Activated CD8-positive, alpha-beta memory T cell treated with anti-CD3 and anti-CD28 coated beads for 1 hour (primary cell): ENCODE measurements at places on chromosomes 5 and 9.

DNA sequence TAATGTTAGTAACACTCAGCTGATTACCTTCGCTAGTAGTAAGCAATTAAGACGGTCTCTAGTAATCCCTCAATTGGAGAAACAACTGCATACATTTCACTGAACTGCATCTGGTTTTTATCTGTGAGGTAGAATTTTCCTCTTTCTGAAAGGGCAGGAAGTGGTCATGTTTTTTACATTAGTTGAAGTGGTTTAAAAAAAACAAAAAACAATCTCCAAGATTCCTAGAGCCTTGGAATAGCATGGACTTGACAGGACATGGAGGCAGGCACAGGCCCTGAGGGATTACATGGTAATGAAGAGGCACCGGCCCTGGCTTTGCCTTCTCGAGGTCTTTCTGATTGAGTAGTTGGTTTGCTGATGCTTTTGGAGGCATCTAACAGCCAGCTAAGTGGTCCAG lies 25.8 kb downstream of the THBS4 start:
- DNase-seq = no peak

GRCh38 chr5:7745882-7746610 lies 104.9 kb downstream of the CFAP90 start:
- DNase-seq = no peak

- no peak for DNase-seq
Measured at GRCh38 chr5:133824661-133825254, 143.7 kb downstream of the C5orf15 start.

- DNase-seq = no peak
Measured at GRCh38 chr5:180467989-180468731, 26.0 kb upstream of the CNOT6 start.

GRCh38 chr9:89576404-89576839 lies 28.4 kb upstream of the GADD45G start:
- no peak for DNase-seq

- no peak for DNase-seq
Measured at GRCh38 chr5:13780081-13780480, 164.4 kb downstream of the DNAH5 start.

- DNase-seq = no peak
Measured at GRCh38 chr5:138752341-138752950, 779 bp upstream of the CTNNA1 start.

DNA sequence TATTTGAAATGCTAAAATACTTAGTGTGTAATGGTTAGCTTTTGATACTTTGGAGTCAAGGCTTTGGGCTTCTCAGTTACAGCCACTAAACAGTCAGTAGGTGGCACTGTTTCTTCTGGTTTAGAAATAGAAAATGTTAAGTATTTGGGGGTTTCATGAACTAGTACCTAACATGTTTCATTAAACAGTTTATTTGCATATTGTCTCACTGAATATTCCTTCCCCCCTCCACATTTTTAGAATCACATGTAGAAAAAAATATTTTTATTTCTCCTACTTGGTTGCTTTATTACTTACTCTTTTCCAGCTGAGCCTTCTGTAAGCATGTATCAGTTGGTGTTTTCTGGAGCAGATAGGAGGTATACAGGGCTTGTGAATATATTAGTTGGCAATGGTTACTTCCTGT lies 48.0 kb downstream of the IPO11 start:
- no peak for DNase-seq

GRCh38 chr5:173823721-173824567 lies 64.2 kb upstream of the CPEB4 start:
- DNase-seq = no peak

DNA sequence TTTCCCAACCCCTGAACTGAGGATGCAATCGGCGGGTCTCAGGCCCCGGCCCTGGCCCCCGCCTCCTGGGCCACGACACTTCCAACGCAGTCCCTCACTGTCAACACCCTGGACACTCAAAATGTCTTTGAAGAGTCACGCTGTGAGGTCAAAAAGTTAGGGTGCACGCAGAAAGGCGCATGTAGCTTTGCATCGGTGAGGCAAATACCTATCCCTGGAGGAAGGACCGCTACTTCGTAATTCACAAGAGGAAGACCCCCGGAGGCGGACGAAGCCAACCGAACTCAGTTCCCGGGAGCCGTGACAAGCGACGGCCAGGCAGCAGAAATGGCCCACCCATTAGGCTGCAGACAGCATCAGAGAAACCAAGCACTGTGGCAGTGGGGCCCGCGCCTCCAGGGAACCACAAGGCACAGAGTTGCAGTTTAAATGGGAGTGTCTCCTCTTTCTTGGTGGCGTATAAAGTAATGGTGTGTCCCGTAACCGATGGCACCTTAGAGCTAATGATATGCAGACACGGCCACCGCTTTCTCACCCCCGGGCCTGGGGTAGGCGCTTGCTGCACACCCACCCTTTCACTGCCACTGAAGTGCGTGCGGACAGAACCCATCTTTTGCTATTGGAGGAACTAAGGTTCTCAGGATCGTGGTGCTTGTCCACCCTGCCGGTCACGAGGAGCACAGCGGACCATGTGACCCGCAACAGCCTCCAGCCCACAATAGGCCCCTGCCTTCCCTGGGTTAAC lies 9.0 kb downstream of the ADAMTS2 start:
- DNase-seq = no peak
